Esophagus muscularis mucosa (tissue), 4 donors: ENCODE measurements at places on chromosomes 12 and 14. TPM values are rescaled to one million over a fixed set of nuclear protein-coding genes. Genes with fewer than 3 reads are reported as not detected.
A peak's percentile ranks its signal among the peaks of the same experiment; 100 is the strongest.

- peaks cover 54% of the 10 kb centered on the region for H3K36me3 ChIP-seq
- H3K27ac ChIP-seq: no peak overlapping the region
- no peaks in the 10 kb centered on the region for H3K4me1 ChIP-seq
- no peak overlapping the region for H3K4me3 ChIP-seq
- DNase-seq: no peak
Observed at GRCh38 chr12:121165316-121165715, 32.6 kb downstream of the P2RX7 start.

Gene AICDA
- total RNA-seq: not detected

DNA sequence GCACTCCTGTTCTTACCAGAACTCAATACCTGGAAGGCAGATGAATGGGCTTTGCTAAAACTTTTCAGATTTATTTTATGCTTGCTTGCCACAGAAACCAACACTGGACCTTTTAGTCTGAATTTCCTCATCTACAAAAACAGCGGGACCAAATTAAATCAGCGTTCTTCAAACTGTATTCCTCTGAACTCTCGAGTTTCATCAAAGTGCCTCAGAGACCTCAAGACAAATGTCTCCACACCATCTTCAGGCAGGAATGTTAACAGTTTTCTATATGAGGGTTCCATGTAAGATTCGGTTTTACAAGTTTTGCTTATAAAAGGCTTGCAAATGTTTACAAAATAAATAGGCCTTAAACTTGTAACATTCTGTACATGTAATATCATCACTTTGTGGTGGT lies 74.6 kb downstream of the MED13L start:
- no peak overlapping the region for H3K4me3 ChIP-seq
- H3K4me1 ChIP-seq: peaks cover 26% of the 10 kb centered on the region
- no peak for DNase-seq
- no peak overlapping the region for H3K27ac ChIP-seq
- no peaks in the 10 kb centered on the region for H3K36me3 ChIP-seq

GRCh38 chr12:107347261-107347660 lies 253.9 kb upstream of the CRY1 start:
- peaks cover 10% of the 10 kb centered on the region for H3K4me1 ChIP-seq
- no peak overlapping the region for H3K27ac ChIP-seq
- DNase-seq: no peak
- no peaks in the 10 kb centered on the region for H3K36me3 ChIP-seq
- H3K4me3 ChIP-seq: no peak overlapping the region

- no peak overlapping the region for H3K4me3 ChIP-seq
- H3K27ac ChIP-seq: no peak overlapping the region
- H3K27me3 ChIP-seq: no peaks in the 10 kb centered on the region
Observed at GRCh38 chr12:12022306-12022936, 48.3 kb upstream of the BCL2L14 start.

- H3K4me3 ChIP-seq: no peak overlapping the region
- H3K36me3 ChIP-seq: no peaks in the 10 kb centered on the region
Observed at GRCh38 chr12:42128327-42128726, 16.3 kb downstream of the GXYLT1 start.

DNA sequence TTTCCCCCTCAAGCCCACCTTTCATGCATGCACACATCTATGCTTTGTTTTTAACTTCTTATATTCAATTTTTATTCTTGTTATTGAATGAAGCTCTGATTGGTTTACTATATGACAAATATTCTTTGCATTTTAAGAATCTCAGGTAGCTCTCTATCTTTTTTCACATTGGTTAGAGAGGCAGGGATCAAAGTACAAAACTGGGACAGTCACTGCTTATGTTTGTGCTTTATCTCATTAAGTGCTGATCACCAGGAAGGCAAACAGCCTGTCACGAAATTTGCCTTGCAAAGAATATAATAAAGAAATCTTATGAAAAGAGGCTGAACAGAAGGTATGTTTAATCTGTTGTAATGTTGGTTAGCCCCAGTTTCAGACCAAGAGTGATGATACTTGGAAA lies 29.7 kb upstream of the INSM2 start:
- no peak overlapping the region for H3K4me3 ChIP-seq
- no peak for DNase-seq
- H3K27ac ChIP-seq: no peak overlapping the region
- no peaks in the 10 kb centered on the region for H3K4me1 ChIP-seq
- no peaks in the 10 kb centered on the region for H3K27me3 ChIP-seq

Gene FAM186B
- 0.46 TPM for total RNA-seq

Gene ZFHX2
- total RNA-seq: 1.2 TPM

DNA sequence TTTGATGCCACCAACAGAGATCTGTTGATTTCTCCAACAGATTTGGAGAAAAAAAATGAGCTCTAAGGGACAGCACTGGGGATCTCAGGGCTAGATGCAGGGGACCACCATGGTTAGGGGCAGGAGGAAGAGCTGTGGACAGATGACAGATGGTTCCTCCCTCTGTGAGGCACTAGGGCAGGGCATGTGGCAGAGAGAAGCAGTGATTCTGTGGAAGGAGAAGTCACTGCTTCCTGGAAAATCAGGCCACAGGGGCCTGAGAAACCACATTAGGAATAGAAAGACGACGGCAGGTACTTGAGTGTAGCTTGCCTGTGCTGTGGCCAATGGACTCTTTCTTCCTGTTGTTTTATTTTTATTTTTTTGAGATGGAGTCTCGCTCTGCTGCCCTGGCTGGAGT lies 24.9 kb upstream of the TMED2 start:
- H3K36me3 ChIP-seq: no peaks in the 10 kb centered on the region
- H3K27ac ChIP-seq: no peak overlapping the region
- no peaks in the 10 kb centered on the region for H3K27me3 ChIP-seq
- no peak overlapping the region for H3K4me3 ChIP-seq
- no peak for DNase-seq

Gene SOX5
- total RNA-seq: 7.8 TPM

- peak; percentile 72 for DNase-seq
- H3K4me1 ChIP-seq: peaks cover 14% of the 10 kb centered on the region
- no peak overlapping the region for H3K4me3 ChIP-seq
- H3K27me3 ChIP-seq: peaks cover 14% of the 10 kb centered on the region
Observed at GRCh38 chr14:70183991-70184390, 4.8 kb downstream of the SLC8A3 start.

GRCh38 chr14:102965282-102965681 lies 42.8 kb downstream of the AMN start:
- H3K4me1 ChIP-seq: no peaks in the 10 kb centered on the region
- H3K27me3 ChIP-seq: no peaks in the 10 kb centered on the region
- H3K27ac ChIP-seq: no peak overlapping the region
- peaks cover 100% of the 10 kb centered on the region for H3K36me3 ChIP-seq
- H3K4me3 ChIP-seq: no peak overlapping the region
- no peak for DNase-seq

DNA sequence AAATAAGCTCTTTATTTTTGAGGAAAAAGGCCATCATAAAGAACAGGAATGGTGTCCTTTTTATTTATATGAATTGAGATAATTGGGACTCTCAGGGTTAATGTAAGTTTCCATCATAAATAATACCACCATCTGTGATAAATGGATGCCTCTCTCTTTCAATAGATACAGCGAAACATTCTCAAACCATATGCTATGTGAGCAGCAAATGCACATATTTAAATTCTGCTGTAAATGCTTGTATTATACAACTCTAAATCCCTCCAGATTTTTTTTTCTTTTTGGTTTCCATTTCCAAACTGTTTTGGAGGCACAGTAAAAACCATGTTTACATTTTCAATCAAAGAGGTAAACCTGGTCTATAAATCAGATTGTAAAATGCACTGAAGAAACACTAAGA lies 132.3 kb downstream of the TMEM132C start:
- H3K4me1 ChIP-seq: no peaks in the 10 kb centered on the region
- H3K4me3 ChIP-seq: no peak overlapping the region
- no peaks in the 10 kb centered on the region for H3K27me3 ChIP-seq
- no peaks in the 10 kb centered on the region for H3K36me3 ChIP-seq

DNA sequence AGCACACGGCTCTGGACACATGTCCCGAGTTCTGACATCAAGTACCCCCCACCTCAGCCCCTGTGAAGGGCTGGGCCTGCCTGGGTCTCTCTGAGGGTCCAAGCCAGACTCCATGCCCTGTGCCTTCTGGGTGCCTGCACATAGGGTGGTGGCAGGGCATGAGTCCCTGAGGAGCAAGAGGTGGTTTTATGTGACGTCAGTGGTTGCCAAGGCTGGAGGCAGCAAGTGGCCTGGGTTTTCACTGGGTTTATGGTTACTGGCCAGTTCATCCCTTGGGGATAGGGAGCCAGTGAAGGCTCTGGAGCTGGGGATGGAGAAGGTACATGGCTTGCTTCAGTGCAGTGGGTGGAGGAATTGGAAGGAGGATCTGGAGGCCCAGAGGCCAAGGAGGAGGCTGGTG lies 51.1 kb upstream of the EML1 start:
- no peaks in the 10 kb centered on the region for H3K36me3 ChIP-seq
- H3K27ac ChIP-seq: peak overlapping the region; percentile 82
- no peak for DNase-seq

Gene BAZ2A
- 64.4 TPM for total RNA-seq

Gene ATL1
- total RNA-seq: 15.8 TPM

DNA sequence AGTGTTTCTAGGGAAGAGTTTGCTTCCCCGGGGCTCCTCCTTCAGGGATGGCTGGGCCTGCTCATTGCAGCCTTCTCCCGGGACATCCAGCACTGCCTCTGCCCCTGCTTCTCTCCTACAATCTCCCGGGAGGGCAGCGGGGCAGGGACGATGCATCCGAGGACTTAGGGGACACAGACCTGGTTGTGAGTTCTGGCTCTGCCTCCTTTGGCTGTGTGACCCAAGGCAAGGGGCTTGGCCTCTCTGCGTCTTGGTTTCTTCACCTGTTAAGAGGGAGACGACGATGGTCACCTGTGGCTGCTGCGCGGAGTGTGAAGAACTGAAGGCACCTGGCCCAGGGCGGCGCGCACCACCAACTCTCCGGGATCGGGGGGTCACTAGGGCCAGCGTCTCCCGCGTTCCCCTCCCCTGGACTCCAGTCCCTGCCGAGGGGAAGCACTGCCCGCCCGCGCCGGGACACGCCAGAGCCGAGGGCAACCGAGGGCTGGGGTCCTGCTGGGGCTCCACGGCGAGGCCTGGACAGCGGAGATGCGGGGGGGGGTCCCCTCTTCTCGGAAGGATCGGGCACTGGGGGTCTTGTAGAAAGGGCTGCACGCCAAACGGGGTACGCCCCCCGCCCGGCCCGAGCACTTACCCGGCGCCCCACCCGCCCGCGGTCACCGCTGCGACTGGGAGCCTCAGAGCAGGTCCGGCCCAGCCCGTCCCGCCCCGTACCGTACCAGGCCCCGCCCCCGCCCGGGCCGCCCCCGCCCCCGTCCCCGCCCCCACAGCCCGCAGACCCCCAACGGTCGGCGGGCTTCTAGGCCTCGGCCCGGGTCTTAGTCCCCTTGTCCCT lies at the start of gene HVCN1:
HVCN1 (minus strand) TSS at position 670 of the 835 bp plus-strand sequence. CDS start 5,870 bp downstream, outside the sequence.
- H3K4me3 ChIP-seq: peak within 1 kb of the TSS; percentile 60
- no peaks in the 10 kb centered on the region for H3K36me3 ChIP-seq
- DNase-seq: no peak
- H3K4me1 ChIP-seq: peaks cover 26% of the 10 kb centered on the region
- peak within 1 kb of the TSS; percentile 71 for H3K27ac ChIP-seq
- no peaks in the 10 kb centered on the region for H3K27me3 ChIP-seq

GRCh38 chr12:66279123-66279712 lies 23.1 kb upstream of the HELB start:
- DNase-seq: no peak
- no peaks in the 10 kb centered on the region for H3K4me1 ChIP-seq
- H3K27me3 ChIP-seq: no peaks in the 10 kb centered on the region
- no peaks in the 10 kb centered on the region for H3K36me3 ChIP-seq
- no peak overlapping the region for H3K27ac ChIP-seq

GRCh38 chr12:43921666-43922337 lies 85.9 kb downstream of the TMEM117 start:
- H3K4me3 ChIP-seq: no peak overlapping the region
- no peak for DNase-seq
- H3K4me1 ChIP-seq: no peaks in the 10 kb centered on the region
- H3K27ac ChIP-seq: no peak overlapping the region

DNA sequence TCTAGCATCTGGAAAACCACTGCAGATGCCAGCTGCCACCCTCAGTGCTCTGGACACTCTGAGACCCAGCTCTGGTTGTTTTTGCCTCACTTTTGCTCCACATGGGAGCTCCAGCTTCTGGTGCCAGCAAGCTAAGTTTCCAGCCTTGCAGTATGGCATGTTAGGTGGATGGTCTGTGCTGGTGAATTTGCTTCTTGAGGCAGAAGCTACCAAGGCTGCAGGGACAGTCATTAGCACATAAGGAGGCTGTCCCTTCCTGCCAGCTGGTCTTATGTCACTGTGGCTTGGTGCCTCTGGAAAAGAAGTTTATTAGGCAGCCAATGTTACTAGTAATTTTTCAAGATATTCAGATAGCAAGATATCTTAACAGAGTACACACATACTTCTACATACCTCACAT lies 64.2 kb upstream of the CSRP2 start:
- no peak for DNase-seq
- H3K27me3 ChIP-seq: no peaks in the 10 kb centered on the region
- H3K4me1 ChIP-seq: no peaks in the 10 kb centered on the region
- H3K27ac ChIP-seq: no peak overlapping the region
- no peak overlapping the region for H3K4me3 ChIP-seq
- no peaks in the 10 kb centered on the region for H3K36me3 ChIP-seq

DNA sequence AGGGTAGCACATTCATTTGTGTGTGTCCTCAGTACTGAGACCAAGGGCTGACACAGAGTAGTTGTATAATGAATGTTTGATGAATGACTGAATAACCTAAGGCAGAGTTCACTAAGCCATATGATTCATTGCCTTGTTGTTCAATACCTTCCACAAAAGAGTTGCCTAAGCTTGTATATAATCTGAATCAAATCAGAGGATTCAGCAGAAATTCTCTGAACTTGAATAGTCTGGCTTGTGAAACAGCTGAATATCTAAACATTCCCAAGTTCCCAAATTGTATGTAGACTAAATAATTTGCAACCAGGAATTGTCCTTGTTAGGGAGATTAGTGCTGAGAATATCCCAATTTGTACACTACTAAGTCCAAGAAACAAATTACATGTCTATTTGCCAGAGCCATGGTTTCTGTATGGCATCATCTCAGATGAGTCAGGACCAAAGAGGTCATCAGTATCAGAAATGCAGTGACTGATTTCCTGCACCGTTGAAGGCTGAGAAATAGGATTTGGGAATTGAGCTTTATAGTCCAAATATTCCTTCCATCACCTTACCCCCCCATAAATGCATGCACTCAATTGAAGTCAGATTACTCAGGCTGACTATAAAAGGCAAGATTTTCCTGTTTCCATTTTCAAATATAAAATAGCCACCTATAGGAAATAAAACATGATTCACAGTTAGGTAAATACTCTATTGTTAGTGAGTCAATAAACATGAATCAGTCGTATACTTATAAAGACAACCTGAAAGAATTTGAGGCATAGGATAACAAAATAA lies 168.7 kb downstream of the PHLDA1 start:
- no peaks in the 10 kb centered on the region for H3K4me1 ChIP-seq
- no peaks in the 10 kb centered on the region for H3K27me3 ChIP-seq
- no peak overlapping the region for H3K27ac ChIP-seq
- H3K36me3 ChIP-seq: no peaks in the 10 kb centered on the region
- H3K4me3 ChIP-seq: no peak overlapping the region
- no peak for DNase-seq

Gene KRT75
- total RNA-seq: not detected

Gene ALKBH2
- total RNA-seq: 10.4 TPM
